ENCODE measurements at places on chromosomes 16 and 17. TPM values are rescaled to one million over a fixed set of nuclear protein-coding genes. Genes with fewer than 3 reads are reported as not detected.

ZNF205 gene
- not detected for total RNA-seq

SLFN14 gene
- not detected for total RNA-seq

CAPNS2 gene
- total RNA-seq = not detected

KIF2B gene
- total RNA-seq = not detected

SLC16A5 gene
- total RNA-seq = 11.7 TPM

SPNS2 gene
- 0.53 TPM for total RNA-seq

CA4 gene
- not detected for total RNA-seq

EFCAB13 gene
- 5.1 TPM for total RNA-seq

KIF18B gene
- 62.1 TPM for total RNA-seq

LITAFD gene
- not detected for total RNA-seq

DNAH9 gene
- not detected for total RNA-seq
